ENCODE measurements at places on chromosomes 11 and 22.
A peak's percentile ranks its signal among the peaks of the same experiment; 100 is the strongest.

DNA sequence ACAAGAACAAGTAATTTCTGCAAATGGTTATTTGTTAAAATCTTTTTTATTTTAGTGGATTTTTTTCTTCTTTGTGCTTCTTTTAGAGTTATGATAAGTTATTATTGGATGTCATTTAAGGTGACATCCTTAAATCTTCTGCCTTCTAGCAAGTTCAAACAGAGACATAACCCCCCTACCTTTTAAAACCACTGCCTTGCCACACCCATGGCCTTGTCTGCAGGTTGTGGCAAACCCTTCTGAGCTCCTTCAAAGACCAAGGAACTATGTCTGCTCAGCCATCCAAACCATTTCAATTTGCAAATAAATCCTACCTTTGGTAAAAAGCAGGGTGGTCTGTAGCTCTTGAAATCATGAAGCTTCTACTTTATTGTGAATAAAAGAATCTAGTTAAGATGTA lies 241.6 kb downstream of the FAM76B start:
- DNase-seq, result no peak

DNA sequence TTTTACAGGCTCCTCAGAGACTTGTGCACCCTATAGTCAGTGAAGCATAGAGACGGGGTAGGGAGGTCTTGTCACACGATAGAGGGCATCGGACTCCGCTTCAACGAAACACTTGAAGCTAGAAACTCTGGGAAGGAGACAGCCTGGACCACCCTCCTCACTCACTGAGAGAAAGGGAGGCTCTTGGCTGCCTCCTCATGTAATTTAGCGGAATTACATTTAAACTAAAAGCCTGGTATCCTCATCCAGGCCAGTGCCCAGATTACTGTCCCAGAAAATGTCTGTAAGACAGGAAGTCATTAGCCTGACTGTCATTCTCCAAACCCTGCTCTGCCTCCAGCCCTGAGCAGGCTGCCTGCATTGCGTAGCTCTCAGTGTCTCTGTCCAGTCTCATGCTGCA lies 36.0 kb downstream of the TTLL1 start:
- no peak for DNase-seq

DNA sequence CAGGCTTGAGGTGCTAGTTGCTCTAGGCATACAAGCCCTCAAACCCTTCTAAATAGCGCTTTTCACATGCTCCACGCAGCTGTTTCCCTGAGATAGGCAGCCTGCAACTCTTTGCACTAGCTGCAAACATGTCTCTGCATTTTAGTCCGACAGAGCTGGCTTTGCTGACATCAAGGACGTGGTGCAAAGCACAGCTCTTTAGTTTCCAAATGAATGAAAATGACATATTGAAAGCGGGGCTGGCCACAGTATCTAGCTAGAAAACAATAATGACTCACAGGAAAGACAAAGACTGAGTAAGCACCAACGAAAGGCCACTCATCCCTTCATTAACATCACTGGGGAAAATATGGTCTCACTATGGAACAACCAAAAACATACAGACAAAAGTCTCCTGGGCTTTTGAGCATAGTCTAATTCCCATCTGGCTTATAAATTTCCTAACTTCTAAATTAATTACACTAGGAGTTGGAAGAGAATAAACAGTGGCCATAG lies 15.3 kb upstream of the ZC3H12C start:
- peak; percentile 22 for DNase-seq

DNA sequence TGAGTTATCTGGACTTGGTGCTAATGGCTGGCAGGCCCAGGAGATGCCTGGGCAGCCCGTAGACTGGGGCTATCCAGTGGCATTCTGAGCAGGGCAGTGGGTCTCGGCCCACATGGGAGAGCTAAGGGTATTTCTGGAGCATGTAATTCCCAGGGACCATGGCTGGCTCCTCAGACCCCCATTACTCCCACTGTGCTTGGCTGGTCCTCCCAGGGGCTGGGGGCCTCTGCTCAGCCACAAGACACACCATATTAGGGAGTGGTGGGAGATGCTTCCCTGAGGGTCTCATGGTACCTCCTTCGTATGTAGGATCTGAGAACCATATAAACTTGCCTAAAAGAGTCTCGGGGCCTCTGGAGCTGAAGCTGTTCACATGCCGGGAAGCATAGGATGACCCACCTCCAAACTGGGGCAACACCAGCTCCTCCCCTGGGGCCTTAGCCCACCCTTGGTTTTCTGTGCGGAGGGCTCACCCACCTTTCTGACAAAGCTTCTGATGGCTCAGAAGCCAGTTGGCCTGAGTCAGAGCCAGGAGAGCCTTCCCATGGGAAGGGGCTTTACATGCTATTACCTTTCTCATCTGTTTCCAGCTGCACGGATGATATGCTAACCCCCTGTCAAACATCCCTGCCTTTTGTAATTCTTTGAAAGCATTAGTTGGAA lies 9.5 kb upstream of the FTH1 start:
- DNase-seq, result no peak

DNA sequence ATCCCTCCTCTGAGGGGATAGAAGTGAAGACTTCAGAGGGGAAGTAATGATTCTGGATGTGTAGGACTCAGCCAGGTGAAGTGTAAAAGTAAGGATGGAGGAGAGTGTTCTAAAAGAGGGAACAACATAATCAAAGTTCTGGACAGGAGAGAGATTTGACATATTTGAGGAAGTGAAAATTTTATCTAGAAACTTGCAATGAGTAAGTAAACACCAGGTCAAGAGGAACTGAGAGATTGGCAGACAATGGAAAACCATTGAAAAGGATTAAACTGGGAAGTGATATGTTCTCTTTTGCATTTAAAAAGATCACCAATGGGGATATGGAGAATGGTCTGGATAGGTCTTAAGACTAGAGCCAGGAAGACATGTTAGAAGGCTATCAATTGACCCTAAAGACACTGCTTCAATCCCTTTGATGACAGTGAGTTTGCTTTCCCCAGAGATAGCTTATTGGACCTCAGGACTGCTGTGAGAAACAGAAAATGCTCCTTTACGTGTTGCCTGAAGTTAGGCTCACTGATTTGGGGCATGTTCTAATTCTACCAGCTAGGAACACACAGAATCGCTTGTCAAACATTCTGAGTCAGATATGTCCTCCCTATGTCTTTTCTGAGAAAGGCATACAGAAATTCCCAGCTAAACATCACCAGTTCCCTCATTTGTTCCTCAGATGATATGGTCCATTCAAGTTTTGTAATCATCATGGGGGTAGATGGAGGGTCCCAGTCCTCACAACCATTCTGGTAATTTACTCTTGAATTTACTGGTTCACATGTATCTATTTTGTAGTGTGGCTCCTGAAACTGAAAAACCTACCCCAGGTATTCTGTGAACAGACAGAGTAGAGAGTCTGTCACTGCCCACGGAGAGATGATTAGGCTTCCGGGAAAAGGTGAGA lies 144.9 kb downstream of the MAML2 start:
- DNase-seq, result no peak

DNA sequence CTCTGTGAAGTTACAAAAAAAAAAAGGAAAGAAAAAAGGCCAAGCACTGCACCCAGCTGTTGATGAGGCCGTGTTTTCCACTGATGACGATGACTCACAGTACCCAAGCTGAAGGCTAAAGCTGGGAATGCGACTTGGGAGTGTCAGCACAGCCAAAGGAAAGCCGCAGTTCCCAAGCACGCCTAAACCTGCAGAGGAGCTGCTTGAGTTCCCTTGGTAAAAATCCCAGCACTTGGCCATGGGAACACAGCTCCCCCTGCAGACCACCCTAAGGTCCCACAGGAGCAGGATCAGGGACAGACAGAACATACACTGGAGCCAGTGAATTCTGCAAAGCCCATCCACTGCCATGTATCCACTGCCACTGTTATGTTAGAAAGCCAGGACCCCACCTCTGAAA lies 39.9 kb downstream of the SERGEF start:
- DNase-seq, result no peak

DNA sequence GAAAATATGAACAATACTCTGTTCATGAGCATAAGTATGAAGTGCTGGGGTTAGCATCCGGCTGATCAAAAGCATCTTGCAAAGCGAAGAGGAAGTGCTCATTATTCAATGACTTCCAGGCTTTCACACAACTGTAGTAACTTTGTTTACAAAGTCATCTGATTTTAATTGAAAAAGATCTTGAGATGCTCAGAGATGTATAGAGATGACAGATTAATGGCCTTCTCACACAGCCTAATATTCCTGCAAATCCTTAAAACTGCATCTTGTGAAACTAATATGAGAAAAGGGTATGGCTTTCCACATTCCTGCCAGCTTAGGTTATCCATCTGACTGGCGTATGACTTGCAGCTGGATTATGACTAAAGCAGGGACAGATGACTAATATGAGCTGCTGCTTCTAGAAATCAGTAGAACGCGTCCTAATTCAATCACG lies 125.4 kb downstream of the CASP12 start:
- no peak for DNase-seq

GRCh38 chr11:75513250-75513649 lies 12.5 kb downstream of the GDPD5 start:
- no peak for DNase-seq

GRCh38 chr22:44621401-44622146 lies 80.4 kb upstream of the PRR5 start:
- DNase-seq, result no peak

DNA sequence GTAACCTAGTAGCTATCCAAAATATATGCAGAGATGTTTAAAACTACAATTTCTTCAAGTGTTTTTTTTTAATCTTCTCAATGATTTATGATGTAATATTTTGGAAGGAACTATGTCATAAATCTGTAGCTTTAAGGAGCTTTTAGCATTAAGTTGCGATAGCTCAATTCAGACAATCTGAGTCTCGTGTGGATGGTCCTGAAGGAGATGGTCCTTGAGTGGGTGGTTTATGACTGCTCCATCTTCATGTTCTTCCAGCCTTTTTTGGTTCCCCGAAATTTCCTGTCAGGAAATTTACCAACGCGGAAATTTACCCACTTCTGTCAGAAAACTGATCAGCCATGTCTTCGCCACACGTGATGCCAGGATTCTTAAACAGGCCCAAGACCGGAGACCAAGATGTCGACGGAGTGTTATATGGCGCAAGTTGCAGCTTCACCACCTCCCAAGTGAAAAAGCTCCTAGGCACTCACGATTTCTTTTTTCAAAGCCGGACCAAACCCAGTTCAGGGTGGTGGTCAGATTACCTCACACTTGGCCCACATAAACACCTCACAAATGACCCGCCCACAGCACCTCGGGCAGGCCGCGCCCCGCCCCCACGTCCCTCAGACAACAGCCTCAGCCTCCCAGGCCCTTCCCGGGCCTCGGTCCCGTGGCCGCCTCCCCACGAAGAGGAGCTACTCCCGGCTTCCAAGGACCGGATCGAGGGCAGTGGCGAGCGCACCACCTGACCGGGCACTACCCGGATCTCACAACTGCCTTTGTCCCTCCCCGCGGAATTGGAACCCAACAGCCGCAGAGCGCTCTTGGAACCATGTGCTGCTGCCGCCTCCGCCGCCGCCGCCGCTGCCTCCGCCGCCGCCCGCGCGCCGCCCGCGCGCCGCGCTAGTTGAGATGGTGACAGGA lies at the start of gene MORC2:
Gene MORC2, minus strand, starts transcription at position 760 of the 909 bp plus-strand sequence. CDS start 885 bp downstream, outside the sequence.
- no peak for DNase-seq

GRCh38 chr22:29485448-29485847 lies 5.4 kb downstream of the NEFH start:
- DNase-seq, result no peak

DNA sequence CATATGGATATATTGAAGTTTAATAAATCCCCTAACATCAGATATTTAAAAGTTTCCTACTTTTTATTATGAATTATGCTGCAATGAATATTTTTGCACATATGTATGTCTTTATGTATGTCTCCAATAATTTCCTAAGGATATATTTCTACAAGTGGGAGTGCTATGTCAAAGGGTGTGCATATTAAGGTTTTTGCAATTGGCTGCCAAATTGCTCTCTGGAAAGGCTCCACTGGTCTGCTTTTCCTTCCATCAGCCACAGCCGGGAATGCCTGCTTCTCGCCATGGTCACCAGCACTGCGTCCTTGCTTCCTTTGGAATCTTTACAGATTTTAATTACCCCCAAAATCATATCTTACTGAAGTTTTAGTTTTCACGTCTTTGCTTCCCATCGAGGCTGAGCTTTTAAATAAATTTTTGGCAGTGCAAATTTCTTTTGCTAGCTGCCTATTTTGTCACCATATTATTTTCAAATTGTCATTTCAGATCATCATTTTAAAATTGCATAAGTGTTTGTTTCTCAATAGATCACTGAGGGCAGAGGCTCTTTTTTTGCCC lies 221.7 kb downstream of the SNX19 start:
- no peak for DNase-seq

GRCh38 chr22:33036881-33037280 lies 21.3 kb downstream of the SYN3 start:
- no peak for DNase-seq

DNA sequence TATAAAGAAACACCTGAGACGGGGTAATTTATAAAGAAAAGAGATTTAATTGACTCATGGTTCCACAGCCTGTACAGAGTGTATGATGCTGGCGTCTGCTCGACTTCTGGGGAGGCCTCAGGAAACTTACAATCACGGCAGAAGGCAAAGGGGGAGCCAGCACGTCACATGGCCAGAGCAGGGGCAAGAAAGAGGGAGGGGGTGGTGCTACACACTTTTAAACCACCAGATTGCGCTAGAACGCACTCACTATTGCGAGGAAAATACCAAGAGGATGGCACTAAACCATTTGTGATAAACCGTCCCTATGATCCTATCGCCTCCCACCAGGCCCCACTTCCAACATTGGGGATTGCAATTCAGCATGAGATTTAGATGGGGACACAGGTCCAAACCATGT lies 79.7 kb upstream of the CARD18 start:
- DNase-seq, result no peak

DNA sequence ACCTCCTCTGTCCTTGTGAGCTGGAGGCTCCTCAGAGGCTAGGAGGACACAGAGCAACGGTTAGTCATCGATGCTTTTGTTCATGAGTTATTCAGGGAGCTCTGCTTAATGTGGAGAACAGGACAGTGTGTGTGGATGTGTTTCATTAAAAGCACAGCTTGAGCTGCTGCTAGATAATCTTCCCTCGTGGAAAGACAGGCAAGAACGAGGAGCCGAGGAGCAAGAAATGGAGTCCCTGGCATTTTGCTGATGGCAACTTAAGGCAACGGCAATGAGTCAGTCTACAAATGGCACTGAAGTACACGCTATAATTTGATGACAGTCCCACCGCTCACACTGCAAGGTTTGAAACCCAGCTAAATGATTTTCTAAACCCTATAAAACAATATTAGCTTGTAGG lies 106.2 kb downstream of the IGLL1 start:
- no peak for DNase-seq

GRCh38 chr11:126375726-126376125 lies 20.2 kb downstream of the ST3GAL4 start:
- DNase-seq, result no peak

- no peak for DNase-seq
Measured at GRCh38 chr11:79428406-79428805, 12.4 kb downstream of the TENM4 start.

- DNase-seq, result no peak
Measured at GRCh38 chr11:11359611-11360010, 6.6 kb upstream of the CSNK2A3 start.

GRCh38 chr11:46984987-46985386 lies 48.4 kb downstream of the CSTPP1 start:
- no peak for DNase-seq
